ENCODE measurements at places on chromosomes 7 and 10.

GRCh38 chr10:77552252-77552651, 85.4 kb downstream of the KCNMA1 start:
- H3K4me1 ChIP-seq: peaks cover 8% of the 10 kb centered on the region
- no peaks in the 10 kb centered on the region for H3K27me3 ChIP-seq
- no peak overlapping the region for H3K4me3 ChIP-seq
- H3K27ac ChIP-seq: no peak overlapping the region
- H3K36me3 ChIP-seq: no peaks in the 10 kb centered on the region
- DNase-seq: no peak

DNA sequence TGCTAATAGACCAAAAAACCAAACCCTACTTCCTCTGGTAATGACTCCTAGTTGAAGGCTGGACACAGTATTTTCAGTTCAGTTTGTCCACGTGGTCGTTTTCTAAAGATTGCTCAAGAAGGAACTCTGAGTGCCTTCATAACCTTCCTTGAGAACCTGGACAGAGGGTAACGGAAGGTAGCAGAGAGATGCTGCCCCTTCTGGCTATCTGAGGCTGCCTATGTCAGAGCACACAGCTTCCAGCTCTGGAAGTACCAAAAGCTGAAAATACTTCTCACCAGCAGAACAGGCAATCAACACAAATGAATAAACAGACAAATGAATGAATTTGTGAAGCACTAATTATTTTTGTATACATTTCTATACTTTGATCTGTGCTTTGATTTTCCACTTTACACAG, 85.2 kb downstream of the AMPH start:
- H3K27ac ChIP-seq: no peak overlapping the region
- H3K36me3 ChIP-seq: no peaks in the 10 kb centered on the region
- no peak overlapping the region for H3K4me3 ChIP-seq
- H3K4me1 ChIP-seq: no peaks in the 10 kb centered on the region
- H3K27me3 ChIP-seq: no peaks in the 10 kb centered on the region

GRCh38 chr10:1138529-1138928, 82.3 kb downstream of the WDR37 start:
- H3K4me1 ChIP-seq: no peaks in the 10 kb centered on the region
- DNase-seq: no peak
- H3K36me3 ChIP-seq: no peaks in the 10 kb centered on the region
- no peak overlapping the region for H3K4me3 ChIP-seq
- no peak overlapping the region for H3K27ac ChIP-seq

DNA sequence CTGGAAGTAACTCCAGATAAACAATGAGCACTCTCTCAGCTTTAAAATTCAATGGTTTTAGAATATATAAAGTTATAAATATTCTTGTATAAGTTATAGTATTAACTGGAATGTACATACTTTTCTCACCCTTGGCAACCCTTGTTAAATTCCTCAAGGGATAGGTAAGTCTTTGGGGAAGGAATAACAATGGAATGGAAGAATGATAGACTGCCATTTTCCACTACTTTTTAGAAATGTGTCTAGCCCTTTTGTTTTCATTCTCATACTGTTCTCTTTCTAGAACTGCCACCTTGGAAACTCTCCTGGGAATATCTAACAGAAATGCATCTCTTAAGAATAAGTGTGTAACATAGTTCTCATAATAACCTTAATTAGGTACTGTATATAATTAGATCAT, 8.3 kb downstream of the KIF5B start:
- no peaks in the 10 kb centered on the region for H3K27me3 ChIP-seq
- no peak for DNase-seq
- no peak overlapping the region for H3K27ac ChIP-seq
- no peak overlapping the region for H3K4me3 ChIP-seq

DNA sequence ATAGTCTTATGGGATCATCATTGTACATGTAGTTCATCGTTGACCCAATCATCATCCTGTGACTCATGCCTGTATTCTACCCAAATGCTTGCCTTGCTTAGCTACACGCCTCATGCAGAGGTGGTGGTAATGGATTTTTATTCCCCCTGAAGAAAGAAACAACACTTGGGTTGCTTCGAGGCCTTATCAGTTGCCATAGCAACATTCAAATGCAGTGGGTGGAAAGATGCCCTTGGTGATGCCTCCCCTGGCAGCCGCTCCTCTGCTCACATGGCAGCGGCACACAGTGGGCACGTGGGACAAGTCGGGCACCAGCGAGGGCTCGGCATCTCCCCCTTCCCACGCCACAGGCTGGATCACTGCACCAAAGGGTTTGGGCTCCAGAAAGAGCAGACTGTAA, 54.0 kb upstream of the NMT2 start:
- H3K4me3 ChIP-seq: no peak overlapping the region
- H3K4me1 ChIP-seq: no peaks in the 10 kb centered on the region
- no peak for DNase-seq

DNA sequence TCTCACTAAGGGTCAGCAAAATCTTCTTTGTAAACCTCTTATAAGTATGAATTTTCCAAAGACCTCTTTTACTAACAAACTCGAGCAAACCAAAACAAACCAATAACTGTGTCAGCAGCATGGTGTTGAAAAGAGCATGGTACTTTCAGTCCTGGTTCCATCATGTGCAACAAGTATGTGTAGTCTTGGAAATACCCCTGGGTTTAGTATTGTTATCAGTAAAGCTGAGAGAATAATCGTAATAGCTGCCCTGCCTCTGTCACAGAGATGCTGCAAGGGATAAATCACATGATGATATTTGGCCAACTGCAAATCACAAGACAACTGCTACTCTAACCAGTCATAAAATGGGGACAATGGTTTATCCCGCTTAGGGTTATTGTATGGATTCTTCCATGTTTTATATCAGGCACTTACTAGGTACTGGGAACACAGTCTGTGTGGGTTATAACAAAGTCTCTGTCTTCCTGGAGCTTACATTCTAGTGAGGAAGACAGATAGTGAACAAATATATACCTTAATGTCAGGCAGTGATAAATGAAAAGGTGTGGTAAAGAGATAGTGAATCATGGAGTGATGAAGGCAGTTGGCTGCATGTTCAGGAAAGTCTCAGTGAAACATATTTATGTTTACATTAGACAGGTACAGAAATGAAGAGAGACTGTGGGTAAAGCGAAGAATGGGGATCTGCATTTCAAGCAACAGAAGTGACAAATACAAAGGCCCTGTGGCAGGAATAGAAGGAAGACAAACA, 60.5 kb upstream of the C10orf90 start:
- no peak overlapping the region for H3K27ac ChIP-seq
- peaks cover 4% of the 10 kb centered on the region for H3K4me1 ChIP-seq
- DNase-seq: no peak

DNA sequence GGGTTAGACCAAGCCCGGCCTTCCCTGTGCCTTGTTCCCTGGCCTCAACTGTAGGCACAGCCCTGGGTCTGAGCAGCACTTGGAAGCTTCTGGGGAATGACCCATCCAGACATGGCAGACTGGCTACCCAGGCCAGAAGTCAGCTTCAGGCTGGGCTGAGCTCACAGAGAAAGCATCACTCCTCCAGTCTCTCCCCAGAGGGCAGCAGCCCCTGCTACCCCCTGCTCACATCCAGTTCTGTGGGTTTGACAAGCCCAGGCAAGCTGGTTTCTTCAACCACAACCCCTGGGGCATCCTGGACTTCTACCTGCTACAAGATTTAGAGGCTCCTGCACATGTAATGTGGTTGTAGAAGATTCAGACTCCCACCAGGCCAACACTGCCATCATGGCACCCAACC, 9.0 kb downstream of the C10orf71 start:
- no peak for DNase-seq
- no peak overlapping the region for H3K4me3 ChIP-seq
- no peaks in the 10 kb centered on the region for H3K27me3 ChIP-seq
- H3K4me1 ChIP-seq: no peaks in the 10 kb centered on the region

GRCh38 chr7:18471476-18472160, 23.9 kb upstream of the HDAC9 start:
- H3K27me3 ChIP-seq: no peaks in the 10 kb centered on the region
- no peak overlapping the region for H3K4me3 ChIP-seq
- no peak overlapping the region for H3K27ac ChIP-seq
- H3K36me3 ChIP-seq: no peaks in the 10 kb centered on the region

DNA sequence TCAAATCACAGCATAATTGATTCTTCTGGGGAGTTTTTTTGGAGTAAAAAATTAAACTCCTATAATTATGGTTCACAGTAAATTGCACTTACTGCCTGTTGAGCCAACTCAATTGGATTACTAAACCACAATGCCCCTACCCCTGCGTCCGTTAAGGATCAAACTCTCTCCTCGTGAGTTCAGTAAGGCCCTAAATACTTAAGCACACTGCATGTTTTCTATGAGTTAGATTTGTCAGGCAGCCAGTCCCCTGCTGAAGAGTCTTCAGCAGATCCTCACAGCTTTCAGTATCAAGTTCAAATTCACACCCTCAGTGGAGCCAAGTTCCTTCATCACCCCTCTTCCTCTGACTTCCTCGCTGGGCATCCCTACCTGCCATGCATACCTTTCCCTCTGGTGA, 275.0 kb upstream of the BMPER start:
- no peaks in the 10 kb centered on the region for H3K4me1 ChIP-seq
- H3K36me3 ChIP-seq: no peaks in the 10 kb centered on the region
- no peak for DNase-seq
- H3K27me3 ChIP-seq: no peaks in the 10 kb centered on the region
- no peak overlapping the region for H3K4me3 ChIP-seq
